Mucosa of gallbladder (tissue), 1 donor: ENCODE measurements at places on chromosomes 6 and 20. TPM values are rescaled to one million over a fixed set of nuclear protein-coding genes. Genes with fewer than 3 reads are reported as not detected.

SLC17A4 gene
- 62.7 TPM for total RNA-seq

DNA sequence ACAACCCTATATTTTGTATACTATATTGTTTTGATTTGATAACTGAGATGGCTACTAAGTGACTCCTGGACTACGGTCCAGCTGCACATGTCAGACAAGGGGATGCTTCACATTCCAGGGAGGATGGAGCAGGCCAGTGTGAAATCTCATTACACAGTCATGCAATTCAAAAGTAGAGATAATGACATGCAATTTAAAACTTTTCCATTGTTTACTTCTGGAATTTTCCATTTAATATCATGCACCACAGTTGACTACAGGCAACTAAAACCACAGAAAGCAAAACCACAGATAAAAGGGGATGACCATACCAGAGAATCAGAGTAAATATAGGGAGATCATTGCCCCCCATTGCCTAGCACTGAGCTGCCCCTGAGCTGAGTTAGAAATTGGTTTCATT lies 366.4 kb downstream of the BTBD9 start:
- no peak for DNase-seq

GRCh38 chr20:40687384-40688128 lies 1.5 kb downstream of the MAFB start:
- DNase-seq: peak; percentile 55

DACT2 gene
- total RNA-seq: 3.2 TPM

- no peak for DNase-seq
Observed at GRCh38 chr6:85703406-85703805, 60.7 kb upstream of the SYNCRIP start.

RFX6 gene
- not detected for total RNA-seq

KCNK17 gene
- 2.2 TPM for total RNA-seq

GFRAL gene
- not detected for total RNA-seq

DNA sequence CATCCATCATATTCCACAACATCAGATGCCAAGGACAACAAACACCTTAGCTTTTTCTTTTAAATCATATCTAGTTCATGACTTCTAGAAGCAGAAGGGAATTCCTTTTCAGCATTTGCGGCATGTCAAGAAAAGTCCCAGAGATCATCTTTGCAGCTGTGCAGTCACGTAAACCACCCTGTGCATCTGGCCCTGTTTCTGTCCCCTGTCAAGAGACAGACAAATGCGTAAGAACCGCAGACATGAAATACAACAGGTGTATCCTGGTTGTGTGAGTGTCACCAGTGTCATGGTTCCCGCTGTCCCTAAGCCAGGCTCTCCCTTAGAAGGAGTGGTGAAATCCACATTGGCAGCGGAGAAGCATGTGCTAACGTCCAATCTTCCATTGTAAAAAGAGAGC lies 28.1 kb downstream of the LY86 start:
- no peak for DNase-seq

DNA sequence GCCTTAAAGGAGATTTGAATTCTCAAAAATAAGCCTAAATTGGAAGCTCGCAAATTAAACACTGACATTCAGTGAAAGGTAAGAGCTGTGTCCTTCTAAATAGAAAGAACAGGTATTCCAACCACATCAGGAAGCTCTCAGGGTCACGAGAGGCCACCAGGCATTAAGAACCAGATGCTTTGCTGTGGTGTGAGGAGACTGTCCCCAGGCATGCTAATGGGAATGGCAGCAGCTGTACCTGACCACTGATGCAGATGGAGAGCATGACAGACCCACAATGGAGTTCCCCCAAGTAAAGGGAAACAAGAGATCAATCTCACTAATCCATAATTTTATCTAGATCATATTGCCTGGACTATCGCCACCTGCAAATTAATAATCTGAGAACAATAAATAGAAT lies 658.9 kb upstream of the NOX3 start:
- no peak for DNase-seq

DNA sequence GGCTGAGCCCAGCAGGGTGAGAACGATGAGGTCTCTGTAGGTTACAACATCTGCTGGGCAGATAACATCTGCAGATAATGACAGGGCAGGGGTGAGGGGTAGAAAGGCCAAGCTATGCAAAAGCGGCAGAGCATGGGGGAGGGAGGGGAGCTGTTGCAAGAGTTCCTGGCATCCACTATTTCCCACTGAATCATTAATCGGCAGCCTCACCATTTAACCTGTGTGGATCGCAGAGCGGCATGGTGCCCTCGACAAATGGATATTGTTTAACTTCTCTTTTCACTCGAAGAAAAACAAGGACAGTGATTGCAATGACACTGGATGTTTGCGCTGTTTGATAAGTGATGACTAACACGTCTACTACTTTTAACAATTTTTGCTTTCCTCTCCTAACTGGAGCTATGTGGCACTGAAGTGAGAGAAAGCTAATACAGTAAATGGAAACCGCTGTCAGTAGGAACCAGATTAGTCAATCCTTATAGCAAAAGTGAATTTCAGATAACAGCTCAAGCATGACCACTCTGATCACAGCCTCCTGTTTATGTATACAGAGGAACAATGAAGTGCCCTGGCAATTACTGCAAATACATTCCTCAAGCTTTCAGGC lies 381.5 kb downstream of the TFAP2A start:
- DNase-seq: no peak

- no peak for DNase-seq
Observed at GRCh38 chr6:117733341-117733740, 58.1 kb downstream of the NUS1 start.

BTNL2 gene
- not detected for total RNA-seq
